Left cardiac atrium (tissue), 4 donors: ENCODE measurements at places on chromosomes 5 and 9. TPM values are rescaled to one million over a fixed set of nuclear protein-coding genes. Genes with fewer than 3 reads are reported as not detected.

- DNase-seq: no peak
Measured at GRCh38 chr9:130414081-130414731, 30.6 kb upstream of the ASS1 start.

DNA sequence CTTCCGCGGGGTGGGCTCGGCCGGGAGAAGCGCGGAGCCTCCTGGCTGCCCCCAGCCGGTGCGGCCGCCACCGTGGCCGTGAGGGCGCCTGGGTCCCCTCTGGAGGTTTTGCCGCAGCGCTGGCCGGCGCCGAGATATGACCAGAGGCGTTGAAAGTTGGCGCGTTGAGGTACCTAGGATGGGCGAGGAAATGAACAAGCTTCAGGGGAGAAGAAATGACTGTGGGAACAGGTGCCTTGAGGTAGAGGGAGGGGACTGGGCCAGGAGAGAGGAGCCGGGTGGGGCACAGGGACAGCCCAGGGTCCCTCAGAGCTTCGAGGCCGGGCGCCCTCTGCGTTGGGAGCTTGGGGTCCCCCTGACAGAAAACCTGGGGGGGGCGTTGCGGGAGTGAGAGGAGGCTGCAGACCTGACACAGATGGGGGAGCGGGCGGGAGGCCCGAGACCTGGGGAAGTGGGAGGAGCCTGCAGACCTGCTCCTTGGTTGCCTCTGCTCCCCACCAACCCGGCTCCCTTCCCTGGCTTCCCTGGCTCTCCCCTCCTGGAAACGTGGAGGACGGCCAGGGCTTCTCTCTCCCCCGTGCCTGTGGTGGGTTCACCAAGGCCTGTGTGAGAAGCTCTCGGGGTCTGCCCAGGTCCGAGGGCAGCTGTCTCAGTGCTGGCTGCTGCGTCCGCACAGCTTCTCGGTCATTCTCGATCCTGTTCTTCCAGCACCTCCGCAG is 14.2 kb downstream of the RABL6 start:
- DNase-seq: no peak

DNA sequence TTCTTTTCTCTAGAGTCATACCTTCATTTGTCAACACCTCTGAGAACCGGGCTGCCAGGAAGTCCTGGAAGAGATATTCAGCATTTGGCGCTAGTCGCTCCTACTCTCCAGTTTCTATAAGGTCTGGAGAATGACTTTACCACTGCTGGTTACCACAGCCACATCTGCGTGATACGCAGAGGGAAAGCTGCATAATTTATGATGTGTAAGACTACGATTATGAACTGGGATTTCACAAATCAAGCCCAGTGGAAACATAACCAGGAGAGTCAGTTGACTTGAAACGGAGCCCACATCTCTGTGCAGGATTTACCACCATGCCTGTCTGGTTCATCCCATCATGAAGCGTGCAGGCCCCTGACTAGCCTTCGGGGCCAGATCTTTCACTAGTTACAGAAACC is 72.6 kb downstream of the FGF1 start:
- no peak for DNase-seq

Gene DDX31
- total RNA-seq: 5.2 TPM

Gene CCDC152
- total RNA-seq: 2.7 TPM

Gene SLC2A8
- 12.1 TPM for total RNA-seq
